ENCODE measurements at places on chromosomes 11 and 22.

- peak; percentile 93 for DNase-seq
Observed at GRCh38 chr11:35943713-35944502, at the start of gene LDLRAD3. TSS of gene LDLRAD3 (plus strand) at chr11:35944062. CDS start at chr11:35944099, 37 bp downstream.

DNA sequence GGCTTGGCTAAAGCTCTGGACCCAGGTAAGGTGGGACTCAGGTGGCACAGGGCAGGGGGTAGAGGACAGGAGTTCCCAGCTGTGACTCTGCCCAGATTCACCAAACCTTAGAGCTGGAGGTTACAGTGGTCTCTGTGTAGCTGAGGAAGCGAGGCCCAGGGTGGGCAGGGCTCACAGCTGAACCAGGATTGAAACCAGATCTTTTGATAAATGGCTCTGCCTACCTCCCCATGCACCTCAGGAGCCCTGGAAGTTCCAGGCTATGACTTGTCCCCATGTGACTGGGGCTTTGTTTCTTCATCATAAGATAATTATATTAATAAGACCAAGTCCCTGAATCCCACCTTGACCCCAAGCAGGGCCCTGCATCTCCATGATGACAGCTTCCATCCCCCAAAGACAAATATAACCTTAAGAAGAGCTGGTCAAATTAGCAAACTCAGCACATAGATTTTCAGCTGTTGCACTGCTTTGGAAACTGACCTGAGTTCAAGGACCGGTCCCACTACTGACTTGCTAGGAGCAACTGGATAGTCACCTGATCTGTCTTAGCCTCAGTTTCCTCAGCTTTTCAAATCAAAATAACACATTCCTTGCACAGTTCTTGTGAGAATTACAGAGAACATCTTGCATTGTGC is 21.3 kb upstream of the TSKU start:
- no peak for DNase-seq

- no peak for DNase-seq
Observed at GRCh38 chr22:27228771-27229170, 571.4 kb downstream of the MIAT start.

DNA sequence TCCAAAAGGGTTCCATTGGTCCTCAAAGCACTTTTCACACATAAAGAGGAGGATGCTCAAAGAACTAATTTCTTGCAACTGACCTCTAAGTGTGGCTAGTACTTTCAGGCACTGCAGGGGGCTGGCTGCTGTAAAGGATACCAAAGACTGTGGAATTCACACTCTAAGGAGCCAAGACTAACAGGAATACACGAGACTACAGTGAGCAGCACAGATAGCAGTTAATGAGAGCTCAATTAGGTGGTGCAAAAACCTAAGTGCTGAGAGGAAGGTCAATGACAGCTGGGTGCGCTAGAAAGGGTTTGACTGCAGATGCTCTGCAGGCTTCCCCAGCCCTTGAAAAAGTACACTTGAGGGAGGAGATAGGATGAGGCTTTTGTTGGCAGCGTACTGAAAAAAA is 124.3 kb upstream of the NTM start:
- DNase-seq: no peak

DNA sequence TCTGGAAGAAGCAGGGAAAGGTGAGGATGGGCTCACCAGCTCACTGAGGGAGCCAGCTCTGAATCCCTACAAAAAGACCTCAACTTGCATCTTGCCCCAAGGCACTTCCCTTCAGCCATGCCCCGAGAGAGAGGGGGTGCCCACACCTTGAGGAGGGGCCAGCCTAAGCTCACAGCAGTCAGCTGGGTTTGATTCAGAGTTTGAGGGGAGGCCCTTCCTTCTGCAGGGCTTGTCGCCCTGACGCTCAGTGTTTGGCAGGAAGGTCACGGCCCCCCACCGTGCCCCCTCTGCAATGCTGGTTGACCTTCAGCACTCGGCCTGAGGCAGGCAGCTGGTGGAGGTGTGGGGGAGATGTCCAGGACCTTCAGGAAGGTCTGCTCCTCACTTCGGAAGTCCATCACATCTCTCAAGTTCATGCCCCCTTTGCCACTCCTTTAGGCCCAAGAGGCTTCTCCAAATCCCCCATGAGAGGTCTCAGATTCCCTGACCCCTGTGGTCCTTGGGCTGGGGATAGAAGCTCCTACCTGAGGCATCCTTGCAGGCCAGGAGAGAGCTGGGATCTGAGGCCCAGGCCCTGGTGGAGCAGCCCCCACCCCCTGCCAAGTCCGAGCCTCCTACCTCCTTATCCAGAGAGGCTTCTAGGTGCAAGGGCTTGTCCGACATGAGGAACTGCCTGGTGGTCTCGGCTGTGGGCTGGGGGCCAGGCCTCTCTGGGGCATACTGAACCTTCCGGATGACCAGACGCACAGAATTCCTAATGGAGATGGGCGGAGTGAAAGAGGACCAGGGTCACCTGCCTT is 37.6 kb downstream of the TPBGL start:
- peak; percentile 29 for DNase-seq

DNA sequence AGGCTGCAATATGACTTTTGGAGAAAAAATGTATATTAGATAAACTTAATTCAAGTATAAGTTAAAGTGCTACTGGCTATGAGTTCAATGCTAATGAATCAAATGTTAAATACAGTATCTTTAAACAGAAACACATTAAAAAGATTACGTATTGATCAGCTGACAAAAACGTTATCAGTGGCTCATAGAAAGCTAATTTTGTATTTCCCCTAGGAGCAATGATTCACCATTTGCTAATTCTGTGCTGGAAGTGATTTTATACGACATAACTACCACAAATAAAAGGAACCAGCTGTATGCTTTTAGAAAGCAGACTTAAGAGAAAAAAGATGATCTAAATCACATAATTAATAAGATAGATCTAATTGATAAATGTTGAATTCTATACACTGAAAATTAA is 43.6 kb downstream of the MRE11 start:
- DNase-seq: no peak

GRCh38 chr11:130213979-130214281 is 54.3 kb downstream of the ST14 start:
- DNase-seq: no peak

DNA sequence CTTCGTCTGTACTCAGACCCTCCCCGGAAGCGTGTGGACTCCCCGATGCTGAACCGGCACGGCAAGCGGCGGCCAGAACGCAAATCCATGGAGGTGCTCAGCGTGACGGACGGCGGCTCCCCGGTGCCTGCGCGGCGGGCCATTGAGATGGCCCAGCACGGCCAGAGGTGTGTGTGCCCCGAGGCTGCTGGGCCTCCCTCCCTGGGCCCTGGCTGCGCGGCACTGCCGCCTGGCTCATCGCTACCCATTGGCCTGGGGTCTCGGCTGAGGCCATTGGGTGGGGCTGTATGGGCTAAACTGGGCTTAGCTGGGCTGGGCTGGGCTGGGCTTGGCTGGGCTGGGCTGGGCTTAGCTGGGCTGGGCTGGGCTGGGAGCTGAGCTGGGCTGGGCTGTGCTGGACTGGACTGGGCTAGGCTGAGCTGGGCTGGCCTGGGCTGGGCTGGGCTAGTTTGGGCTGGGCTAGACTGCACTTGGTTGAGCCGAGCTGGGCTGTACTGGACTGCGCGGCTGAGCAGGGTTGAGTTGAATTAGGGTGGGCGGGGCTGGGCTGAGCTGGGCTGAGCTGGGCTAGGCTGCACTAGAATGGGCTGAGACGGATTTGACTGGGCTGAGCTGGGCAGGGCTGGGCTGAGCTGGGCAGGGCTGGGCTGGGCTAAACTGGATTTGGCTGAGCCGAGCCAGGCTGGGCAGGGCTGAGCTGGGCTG is 40.7 kb downstream of the MOB2 start:
- DNase-seq: no peak

- DNase-seq: peak; percentile 61
Observed at GRCh38 chr11:117089685-117090084, 8.5 kb downstream of the SIK3 start.

DNA sequence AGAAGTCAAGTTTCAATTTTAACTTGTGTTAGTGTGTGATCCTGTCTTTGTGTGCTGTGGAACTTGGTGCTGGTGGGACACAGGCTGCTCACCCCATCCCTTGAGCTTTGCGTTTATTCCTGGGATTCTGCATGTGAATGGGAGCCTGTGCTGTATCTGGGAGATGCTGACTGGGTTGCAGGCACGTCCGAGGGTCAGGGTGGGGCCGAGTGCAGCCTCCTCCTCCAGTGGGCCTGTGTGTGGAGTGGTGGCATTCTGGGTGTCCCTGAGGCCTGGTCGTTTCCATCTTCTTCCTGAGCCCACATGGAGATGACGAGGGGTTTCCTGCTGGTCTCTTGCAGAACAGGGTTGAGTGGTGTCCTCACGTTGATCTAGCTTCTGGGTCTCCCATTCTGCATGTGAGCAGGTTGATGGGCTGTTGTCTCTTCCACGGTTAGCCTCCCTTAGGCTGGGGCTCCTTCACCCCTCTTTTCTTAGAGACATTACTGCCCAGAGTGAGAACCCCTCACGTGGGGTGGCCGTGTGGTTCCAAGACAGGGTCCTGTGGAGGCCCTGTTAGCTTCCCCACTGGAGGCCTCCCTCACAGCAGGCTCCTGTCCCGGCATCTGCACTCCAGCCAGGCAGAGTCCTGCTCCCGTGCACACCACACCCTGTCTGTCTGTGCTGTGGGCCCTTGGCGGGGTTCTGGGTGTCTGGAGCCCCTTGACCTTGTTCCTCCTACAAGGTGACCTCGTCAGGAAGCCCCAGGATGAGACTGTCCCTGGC is 4.9 kb downstream of the PTDSS2 start:
- no peak for DNase-seq

DNA sequence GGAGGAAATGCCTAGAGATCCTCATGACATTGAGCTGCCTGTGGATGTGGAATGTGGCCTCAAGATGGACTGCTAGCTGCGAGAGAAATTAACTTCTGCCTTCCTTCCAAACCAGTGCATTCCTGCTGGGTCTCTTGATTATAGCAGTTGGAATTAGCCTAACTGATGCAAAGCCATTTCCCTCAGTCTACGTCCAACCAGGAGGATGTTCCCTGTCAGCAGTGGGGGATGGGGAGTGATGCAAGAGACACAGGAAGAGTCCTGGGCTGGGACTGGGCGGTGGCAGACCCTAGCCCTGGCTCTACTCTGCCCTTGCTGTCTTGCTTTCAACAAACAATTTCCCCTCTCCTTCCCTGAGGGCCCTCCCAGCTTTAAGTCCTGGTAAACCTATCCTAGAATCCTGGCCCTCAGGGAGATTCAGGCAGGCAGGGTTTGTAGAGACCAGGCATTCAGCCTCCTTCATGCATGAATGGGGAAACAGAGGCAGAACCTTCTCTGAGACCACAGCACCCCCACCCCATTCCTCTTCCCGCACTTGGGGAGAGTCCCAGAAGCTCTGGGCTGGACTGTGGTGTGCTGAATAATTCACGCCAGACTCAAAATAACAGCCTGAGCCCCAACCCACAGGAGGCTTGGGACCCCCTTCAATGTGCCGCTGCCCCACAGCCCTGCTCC is 17.0 kb downstream of the C11orf96 start:
- DNase-seq: peak; percentile 74

GRCh38 chr22:48943567-48944432 is 883.9 kb downstream of the BRD1 start:
- peak; percentile 62 for DNase-seq

- peak; percentile 52 for DNase-seq
Observed at GRCh38 chr11:94521684-94522083, 9.4 kb downstream of the C11orf97 start.

GRCh38 chr11:67022341-67022933 is 497 bp upstream of the SYT12 start:
- DNase-seq: peak; percentile 53

Measured in islet precursor cell (in vitro differentiated cells).